ENCODE measurements at places on chromosomes 5 and 9.

DNA sequence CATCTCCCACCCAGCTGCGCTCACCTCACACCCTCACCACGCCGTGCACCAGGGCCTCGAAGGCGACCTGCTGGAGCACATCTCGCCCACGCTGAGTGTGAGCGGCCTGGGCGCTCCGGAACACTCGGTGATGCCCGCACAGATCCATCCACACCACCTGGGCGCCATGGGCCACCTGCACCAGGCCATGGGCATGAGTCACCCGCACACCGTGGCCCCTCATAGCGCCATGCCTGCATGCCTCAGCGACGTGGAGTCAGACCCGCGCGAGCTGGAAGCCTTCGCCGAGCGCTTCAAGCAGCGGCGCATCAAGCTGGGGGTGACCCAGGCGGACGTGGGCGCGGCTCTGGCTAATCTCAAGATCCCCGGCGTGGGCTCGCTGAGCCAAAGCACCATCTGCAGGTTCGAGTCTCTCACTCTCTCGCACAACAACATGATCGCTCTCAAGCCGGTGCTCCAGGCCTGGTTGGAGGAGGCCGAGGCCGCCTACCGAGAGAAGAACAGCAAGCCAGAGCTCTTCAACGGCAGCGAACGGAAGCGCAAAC is 1.1 kb downstream of the POU4F3 start:
- DNase-seq: no peak

DNA sequence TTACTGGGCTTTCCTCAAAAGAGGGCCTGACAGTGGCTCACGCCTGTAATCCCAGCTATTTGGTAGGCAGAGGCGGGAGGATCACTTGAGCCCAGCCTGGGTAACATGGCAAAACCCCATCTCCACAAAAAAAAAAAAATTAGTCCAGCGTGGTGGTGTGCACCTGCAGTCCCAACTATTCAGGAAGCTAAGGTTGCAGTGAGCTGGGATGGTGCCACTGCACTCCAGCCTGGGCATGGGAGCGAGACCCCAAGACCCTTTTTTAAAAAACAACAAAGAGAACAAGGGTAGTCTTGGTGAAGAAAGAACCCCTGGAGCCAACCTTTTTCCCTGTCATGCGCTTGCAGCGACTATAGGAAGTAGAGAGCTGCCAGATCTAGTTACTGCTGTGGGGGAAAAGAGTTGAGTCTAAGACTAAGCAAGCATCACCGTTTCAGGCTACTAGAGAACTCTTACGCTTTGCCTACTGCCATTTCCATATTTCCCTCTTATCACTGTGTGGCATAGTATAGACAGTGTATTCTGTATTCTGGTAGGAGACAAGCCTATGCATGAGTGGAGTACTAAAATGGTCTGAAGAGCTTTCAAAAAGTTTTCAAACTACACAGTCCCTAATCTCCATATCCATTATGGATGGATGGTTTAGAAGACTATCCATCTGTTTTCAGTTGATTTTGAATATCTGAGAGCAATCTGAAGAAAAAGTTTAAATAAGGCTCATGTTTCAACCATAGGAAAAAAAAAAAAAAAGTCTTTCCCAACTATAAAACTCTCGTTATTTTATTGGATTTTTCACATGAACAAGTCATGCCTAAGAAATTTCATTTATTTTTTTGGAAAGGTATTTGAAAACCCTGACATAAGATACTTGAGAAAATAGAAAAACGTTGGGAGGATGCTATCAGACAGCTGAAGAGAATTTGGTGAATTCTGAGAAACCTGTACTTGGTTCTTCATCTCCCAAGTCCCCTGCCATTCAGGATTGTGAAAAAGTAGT is 2.6 kb downstream of the C9orf40 start:
- DNase-seq: no peak

DNA sequence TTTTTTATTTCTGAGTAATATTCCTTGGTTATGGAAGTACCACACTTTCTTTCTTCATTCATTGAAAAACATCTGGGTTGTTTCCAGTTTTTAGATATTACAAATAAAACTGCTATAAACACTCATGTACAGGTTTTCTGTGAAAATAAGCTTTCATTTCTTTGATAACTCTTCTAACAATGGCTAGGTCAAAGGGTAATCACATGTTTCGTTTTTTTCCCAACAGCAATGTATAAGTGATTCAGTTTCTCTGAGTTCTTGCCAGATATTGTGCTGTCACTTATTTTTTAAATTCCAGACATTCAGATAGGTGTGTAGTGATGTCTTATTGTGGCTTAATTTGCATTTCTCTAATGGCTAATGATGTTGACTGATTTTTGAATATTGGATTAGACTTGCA is 16.7 kb upstream of the TNPO1 start:
- no peak for DNase-seq

GRCh38 chr5:91109634-91110033 is 273.5 kb downstream of the ARRDC3 start:
- no peak for DNase-seq

DNA sequence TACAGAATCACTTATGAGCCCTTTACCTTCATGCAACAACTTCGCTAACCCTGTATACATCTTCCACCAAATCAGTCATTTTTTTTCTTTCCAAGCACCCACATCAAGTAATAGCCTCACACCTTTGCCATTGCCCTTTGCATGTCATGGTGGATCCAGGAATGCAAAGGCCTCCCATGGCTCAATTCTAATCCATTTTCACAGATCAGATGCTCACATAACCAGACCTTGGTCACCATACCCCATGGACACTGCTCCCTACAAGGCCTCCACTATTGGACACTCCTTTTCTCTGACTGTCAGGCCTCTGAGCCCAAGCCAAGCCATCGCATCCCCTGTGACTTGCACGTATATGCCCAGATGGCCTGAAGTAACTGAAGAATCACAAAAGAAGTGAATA is 179.5 kb downstream of the RASEF start:
- no peak for DNase-seq

DNA sequence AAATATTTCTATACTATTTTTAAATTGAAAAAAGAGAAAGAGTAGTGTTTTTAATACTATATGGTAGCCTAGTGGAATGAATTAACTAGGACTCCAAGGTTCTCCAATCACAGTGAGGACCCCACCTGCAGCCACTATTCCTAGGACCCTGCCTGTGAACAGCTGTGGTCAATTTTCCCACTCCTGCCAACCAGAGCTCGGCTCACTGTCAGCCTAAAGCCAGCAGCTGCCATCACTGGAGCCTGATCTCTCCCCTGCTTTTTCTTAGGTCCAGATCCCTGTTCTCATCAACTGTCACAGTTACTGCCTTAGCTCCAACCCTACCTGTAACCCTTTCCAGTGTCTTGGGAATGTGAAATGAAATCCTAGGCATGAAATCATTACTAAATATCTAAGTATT is 25.3 kb downstream of the ARSB start:
- DNase-seq: no peak
